Thoracic aorta endothelial cell (primary cell): ENCODE measurements at places on chromosomes 4 and X. TPM values are rescaled to one million over a fixed set of nuclear protein-coding genes. Genes with fewer than 3 reads are reported as not detected.

LINC00632 gene
- 1.3 and 2.8 TPM in 2 replicates for total RNA-seq

SMPX gene
- not detected in 2 replicates for total RNA-seq

CCDC160 gene
- not detected in 2 replicates for total RNA-seq

ADH7 gene
- not detected in 2 replicates for total RNA-seq

IQSEC2 gene
- total RNA-seq, result 6.2 and 6.5 TPM in 2 replicates
